ENCODE measurements at places on chromosomes 11 and 22.

GRCh38 chr22:43996170-43996980 lies 27.7 kb upstream of the PARVB start:
- no peak for DNase-seq

DNA sequence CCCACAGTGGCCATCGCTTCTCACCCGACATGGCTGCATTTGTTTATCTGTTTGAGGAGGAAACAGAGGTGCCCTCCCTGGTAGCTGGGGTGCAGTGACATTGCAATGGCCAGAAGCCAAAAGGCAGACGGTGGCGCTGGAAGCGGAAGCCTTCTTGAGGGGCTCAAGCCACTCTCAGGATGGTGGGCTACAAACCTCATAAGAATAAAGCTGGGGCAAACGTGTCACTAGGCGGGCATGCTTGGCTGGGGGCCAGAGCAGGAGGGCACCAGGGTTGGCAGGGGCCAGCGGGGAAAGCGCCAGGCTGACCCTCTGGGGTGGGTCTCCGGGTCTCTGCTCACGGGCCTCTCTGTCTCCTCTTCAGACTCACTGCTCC lies 12.6 kb downstream of the TNNT3 start:
- peak; percentile 20 for DNase-seq

- DNase-seq, result no peak
Measured at GRCh38 chr11:43979571-43980219, 37.3 kb downstream of the C11orf96 start.

DNA sequence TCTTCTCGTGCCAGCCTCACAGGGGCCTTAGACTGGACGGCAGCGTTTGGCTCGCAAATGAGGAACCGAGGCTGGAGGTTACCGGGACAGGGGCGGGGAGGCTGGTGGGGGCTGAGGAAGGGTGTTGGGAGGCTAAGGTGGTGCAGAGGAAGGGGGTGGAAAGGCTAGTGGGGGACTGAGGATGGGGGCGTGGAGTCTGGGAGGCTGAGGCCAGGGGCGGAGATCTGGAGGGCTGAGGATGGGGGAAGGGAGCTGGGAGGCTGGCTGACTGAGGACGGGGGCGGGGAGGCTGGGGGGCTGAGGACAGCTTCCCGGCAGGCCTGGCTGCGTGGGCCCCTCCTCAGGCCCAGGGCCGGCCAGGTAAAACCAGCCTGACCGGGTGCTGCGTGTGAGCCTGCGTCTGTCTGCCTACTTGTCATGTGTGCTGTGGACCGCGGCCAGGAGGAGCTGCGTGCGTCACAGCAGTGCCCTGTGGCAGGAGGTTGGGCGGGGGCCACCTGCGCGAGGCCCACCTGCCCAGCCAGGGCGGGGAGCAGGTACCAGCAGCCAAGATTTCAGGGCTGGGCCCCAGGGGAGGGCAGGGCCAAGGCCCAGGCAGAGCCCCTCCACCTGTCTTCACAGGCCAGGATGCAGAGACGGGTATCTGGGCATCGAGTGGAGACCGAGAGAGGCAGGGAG lies 9.4 kb upstream of the PIM3 start:
- DNase-seq, result no peak

DNA sequence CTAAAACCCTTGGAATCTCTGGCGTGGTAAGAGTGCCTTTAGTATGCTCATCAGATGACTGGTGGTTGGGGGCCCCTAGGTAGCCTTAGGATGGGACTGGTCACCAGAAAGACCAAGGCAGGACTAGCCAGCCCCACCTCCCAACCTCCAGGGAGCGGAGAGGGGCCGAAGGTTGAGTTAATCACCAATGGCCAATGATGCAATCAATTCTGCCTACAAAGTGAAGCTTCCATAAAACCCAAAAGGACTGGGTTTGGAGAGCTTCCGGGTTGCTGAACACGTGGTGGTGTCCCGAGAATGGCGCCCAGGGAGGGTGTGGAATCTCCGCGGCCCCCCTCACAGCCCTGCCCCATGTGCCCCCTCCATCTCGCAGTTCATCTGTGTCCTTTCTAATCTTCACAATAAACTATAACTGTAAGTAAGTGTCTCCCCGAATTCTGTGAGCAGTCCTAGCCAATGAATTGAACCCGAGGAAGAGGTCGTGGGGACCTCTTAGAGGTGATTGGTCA lies 66.4 kb upstream of the SLC22A12 start:
- DNase-seq, result no peak

All from 8988T (cell line).